ENCODE measurements at places on chromosomes 7 and 10.

DNA sequence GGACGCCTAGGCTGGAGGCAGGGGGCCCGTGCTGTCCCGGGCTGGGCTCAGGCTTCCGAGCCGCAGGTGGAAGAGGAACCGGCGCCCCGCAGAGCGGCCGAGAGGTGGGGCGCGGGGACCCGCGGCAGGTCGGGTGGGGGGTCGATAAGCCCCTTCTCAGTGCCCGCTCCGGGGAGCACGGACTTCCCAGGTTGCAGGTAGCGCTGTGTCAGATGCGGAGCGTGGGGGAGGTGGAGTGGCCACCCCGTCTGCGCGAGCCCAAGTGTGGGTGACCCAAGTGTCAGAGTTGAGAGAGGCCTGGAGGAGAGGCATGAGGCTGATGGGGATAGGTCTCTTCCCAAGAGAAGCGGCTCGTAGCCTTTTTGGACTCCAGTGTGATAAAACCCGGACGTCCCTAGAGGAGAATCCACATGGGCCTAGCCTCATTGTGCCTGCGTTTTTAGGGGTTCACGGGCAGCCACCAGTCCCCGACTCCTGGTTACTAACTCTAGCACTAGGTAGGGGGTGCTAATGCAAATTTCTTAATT is 580 bp downstream of the EEPD1 start:
- DNase-seq: no peak

- no peak for DNase-seq
Observed at GRCh38 chr7:140541513-140542227, 62.4 kb upstream of the MKRN1 start.

DNA sequence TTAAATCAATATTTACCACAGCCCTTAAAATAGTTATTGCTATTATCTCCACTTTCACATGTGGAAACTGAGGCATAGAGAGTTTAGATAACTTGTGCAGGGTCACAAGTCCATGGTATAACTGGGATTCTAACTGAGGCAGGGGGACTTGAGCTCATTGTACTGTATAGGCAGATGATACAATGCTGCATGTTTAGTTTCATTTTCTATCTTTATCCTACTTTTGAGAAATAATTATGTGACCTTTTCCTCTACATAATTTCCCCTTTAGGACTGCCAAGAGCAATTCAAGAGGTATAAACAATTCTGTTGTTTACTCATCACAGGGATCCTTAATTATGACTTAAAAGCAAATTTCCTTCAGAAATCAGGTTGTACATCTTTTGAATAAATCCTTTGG is 193.1 kb downstream of the SUGCT start:
- DNase-seq: no peak

DNA sequence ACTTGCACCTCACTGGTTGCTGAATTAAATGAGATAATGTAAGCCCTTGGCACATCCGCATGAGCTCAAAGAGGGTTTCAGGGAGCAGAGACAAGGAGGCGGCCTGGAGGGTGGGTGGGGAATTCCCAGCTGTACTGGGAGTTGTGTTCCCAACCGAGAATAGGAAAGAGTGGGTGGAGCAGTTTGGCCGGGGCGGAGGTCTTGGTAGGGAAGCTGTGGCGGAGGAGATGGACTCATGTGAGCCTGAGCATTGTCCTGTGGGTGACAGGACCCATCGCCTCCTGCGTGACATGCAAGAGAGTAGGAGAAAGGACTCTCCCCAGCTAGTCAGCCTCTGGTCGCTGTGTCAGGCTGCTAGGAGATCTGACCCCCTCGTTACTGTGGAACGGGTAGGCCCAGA is 41.0 kb upstream of the SAMD8 start:
- no peak for DNase-seq

GRCh38 chr7:84251277-84251781 is 56.7 kb upstream of the SEMA3A start:
- no peak for DNase-seq

GRCh38 chr10:21524526-21525366 is 736 bp downstream of the SKIDA1 start:
- no peak for DNase-seq

GRCh38 chr7:105050493-105050892 is 36.5 kb downstream of the KMT2E start:
- no peak for DNase-seq

DNA sequence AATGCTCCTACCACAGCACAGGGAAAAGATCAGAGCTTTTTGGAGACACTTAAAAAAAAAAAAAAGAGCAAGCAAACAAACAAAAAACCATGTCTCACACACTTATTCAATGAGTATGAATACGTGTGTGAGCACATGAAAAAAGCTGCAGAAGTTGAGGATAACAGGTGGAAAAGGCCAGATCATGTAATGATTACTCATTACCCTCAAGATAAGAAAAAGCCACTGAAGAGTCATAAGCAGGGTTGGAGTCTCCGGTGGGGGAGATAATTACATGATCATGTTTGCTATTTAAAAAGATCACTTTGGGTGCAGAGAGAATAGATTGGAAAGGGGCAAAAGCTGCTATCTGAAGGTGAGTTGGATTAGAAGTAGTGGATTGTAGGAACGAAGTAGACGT is 77.0 kb downstream of the POU6F2 start:
- no peak for DNase-seq
